H7 (cell line): ENCODE measurements at places on chromosomes 5 and 9. TPM values are rescaled to one million over a fixed set of nuclear protein-coding genes. Genes with fewer than 3 reads are reported as not detected.

Gene FOXD1
- total RNA-seq, result 2.5 and 2.6 TPM in 2 replicates

DNA sequence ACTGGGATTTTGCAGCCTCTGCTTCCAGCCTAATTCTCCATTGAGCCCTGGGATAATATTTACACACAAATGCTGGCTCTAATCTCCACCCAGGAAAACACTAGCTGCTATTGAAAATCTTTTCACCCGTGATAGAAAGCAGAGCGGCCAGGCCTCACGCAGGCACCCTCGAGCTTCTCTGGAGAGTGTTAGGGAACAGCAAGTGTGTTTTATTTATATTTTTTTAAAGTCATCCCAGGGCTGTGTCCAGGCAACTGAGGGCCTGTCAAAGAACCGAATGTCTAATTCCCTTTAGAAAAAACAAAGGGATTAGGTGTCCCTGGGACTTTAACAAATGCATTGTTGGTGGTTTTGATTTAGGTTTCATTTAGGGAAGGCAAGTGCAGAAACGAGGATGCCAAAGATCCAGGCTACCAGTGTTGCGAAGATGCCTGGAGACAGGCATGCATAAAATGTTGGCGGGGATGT, 51.2 kb upstream of the SPRY4 start:
- no peak for DNase-seq

DNA sequence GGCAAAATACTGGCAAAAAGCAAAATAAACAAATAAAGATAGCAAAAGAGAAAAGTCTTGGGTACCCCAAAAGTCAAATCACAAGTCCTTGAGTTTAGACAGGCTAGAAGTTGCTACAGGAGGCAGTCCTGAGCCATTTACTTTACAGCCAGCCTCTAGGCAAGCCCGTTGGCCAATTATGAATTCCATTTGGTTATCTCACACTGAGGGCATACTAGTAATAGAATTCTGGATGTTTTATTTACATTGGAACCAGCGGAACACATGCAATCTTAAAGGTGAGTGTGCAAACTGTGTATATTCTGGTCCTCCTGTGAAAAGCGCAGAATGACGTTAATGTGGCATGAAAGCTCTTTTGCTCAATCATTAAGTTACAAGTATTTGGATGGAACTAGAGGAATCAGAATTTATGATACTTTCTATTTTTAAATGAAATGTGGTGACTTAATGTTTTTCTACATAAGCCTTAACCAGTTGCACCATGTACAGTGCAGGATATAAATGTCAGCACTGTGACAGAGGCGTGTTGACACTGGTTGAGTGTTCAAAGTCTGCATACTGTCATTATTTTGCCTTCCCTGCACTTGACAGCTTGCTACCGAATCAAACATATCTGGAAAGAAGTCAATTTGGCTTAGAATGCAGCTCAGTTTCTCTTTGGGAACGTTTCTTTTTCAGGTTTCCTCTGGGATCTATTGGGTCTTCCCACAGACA, 7.9 kb downstream of the GDNF start:
- DNase-seq, result no peak

DNA sequence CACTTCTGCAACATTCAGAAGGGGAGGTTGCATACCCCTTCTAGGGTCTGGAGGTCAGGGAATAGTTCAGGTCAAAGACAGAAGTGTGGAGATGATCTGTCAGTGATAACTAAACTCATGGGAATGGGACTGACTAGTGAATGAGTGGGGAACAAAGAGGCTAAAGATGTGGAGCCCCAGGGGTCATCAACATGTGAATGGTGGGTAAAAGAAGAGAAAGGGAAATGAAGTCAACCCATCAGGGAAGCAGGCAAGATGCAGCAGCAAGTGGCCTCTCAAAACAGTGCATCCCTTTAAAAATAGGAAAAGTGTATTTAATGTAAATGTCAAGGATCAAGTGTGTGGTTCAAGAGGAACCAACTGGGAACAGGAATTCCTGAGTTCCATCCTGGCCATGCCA, 69.9 kb downstream of the PLPPR1 start:
- no peak for DNase-seq

DNA sequence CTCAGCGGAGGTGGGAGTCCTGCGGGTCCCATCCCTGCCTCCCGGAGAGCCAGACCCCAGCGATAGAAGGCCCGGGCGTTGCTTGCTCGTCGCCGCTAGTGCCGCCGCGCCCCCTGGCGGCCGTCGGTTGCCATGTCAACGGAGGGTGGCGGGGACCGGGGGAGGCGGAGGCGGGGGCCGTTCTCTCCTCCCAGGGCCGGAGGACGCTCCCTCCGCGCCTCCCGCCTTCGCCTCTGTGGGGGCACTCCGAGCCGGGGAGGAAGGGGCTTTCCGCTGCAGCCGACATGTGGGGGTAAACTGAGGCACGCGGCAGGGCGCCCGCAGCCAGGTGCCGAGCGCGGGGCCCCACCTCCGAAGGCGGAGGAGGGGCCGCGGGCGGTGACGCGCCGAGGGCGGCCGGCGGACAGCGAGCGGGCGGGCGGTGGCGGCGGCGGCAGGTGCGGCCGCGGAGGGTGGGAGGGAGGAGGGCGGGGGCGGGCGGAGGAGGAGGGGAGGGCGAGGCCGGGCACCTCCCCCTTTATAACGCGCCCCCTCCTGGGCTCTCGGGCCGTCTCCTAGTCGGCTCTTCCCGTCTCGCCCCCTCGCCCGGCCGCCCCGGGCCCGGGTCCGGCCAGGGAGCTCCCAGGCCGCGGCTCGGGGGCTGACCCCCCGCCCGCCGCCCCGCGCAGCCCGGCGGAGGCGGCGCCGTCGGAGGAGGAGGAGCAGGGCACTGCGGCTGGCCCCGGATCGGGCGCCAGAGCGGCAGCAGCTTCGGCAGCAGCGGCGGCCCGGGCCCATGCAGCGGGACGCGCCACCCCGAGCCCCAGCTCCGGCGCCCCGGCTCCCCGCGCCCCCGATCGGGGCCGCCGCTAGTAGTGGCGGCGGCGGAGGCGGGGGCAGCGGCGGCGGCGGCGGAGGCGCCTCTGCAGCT, 556 bp upstream of the CDK9 start:
- DNase-seq, result peak; percentile 99

- DNase-seq, result no peak
Measured at GRCh38 chr9:116430849-116431248, 256.3 kb upstream of the TRIM32 start.

DNA sequence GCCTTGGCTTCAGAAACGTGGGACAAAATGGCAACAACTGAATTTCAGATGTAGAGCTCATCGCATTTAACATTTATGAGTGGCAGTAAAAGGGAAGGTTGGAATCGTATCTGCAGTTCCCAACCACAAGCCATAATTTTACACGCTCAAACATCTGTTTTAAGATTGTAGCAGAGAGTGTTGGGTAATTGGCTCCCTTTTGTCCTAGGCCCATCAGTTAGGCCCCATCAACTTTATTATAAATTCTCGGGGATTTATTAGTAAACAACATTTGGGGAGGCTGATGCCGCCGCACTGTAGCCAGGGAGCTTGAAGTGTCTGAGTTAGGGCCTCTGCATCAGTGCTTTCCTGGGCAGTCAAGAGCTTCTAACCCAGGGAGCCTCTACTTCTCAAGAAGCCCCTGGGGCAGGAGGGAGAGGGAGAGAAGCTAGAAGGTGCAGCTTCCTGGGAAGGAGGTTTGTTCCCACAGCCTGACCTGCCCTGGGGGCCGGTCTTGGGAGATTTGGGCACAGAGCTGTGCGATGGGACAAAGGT, 66.2 kb downstream of the HSPA4 start:
- no peak for DNase-seq
